CD8-positive, alpha-beta T cell (primary cell): ENCODE measurements at places on chromosomes 1 and 21.

- DNase-seq: no peak
Observed at GRCh38 chr1:3251099-3251806, 182.2 kb downstream of the PRDM16 start.

DNA sequence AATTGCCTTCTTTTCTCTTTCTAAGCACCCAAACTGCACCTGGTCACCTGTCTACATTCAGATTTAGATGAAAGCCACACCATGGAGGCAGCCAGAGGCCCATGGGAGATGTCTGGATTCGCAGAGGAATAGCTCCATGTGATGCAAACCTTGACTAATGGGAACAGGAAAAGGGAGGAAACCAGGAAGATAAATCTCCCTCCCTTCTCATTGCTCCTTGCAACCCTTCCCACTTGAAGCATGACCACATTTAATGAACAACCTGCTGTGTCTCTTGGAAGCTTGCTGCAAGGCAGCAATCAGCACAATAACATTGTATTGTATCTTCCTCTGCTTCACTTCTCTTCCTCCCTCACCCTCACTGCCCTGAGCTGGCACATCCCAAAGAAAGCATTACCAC lies 42.6 kb upstream of the KLF17 start:
- no peak for DNase-seq

DNA sequence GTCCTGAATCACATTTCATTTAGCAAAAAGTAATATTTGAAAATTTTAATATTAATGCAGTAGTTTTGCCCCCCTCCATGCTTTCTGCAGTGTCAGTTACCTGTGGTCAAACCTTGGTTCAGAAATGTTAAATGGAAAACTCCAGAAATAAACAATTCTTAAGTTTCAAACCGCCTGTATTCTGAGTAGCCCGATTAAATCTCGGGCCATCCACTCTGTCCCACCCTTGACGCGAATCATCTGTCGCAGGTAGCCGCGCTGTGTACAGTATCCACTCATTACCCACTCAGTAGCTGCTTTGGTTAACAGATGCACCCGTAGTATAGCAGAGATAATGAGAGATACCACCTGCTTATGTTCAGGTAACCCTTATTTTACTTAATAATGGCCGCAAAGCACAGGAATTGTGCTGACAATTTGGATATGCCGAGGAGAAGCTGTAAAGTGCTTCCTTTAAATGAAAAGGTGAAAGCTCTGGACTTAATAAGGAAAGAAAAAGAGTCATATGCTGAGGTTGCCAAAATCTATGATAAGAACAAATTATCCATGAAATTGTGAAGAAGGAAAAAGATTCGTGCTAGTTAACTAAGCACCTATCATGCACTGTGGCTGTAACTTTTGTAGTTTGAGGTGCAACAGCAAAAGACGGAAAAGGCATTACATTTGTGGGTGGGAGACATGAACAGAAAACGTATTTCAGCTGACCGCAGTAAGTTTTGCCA lies 889 bp upstream of the SCYL3 start:
- DNase-seq: no peak

GRCh38 chr21:39602076-39602689 lies 10.6 kb upstream of the B3GALT5 start:
- no peak for DNase-seq

DNA sequence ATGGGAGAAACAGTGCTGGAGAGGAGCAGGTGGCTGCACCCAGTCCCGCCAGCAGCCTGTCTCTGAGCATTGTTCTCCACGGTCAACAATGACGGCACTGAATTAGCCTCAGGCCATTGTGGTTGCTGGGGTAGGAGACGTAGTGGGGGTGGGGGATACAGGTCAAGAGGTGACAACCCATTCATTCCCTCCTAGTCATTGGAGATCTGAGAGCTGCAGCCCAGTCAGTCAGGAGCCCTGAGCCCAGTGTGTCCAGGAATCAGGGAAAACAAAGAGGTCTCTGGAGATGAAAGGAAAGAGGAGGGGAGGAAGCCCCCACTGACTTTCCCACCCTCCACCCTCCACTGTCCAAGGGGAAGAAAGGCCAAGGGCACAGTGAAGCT lies 15.3 kb downstream of the SMIM12 start:
- DNase-seq: no peak

DNA sequence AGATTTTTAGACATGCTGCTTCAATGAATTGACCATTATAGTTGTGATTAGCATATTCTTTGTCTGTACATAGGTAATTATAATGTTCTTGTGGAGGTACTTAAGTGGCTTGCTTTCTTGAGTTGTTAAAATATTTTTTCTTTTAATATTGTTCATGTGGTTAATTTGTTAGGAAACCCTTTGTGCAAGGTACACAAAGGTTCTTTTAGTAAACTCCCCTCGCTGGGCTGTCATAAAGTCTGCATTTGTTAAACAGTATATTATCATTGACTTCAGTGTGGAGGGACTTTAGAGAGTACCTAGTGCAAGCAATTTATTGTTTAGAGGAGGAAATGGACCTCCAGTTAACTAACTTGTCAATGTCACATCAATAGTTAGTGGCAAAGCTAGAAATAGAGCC lies 52.5 kb downstream of the DISP1 start:
- DNase-seq: no peak

GRCh38 chr1:107079249-107079648 lies 22.8 kb downstream of the PRMT6 start:
- DNase-seq: no peak

DNA sequence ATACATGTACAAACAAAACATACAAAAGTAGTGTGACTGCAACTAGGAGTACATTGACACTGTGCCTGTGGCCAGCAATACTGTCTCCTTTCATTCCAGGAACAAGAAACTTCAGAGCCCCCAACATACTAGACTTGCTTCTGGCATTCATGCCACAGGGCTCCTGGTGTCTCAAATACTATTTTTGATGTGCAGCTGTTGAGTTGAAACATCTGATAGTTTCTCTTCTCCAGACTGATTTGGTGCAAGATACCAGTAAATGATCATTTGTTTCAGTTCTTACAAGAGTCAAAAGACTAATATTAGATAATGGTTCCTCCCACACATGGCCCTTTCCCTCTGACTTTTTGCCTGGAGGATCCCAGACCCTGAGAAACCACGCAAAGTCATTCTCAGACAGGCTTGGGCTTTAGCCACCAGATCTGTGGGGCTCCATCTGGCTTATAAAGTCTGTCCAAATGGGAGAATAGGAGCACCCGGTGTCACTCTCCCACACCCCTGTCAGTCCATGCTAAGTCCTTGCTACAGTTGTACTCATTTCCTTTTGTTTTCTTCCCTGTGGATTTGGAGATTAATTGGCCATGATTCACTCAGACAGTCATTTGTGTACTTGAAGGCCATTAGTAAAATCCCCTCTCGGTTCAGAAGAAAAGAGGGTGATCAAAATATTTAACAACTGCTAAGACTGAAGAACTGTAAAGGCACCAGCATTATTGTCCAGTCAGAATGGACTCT lies 163.5 kb upstream of the RUNX1 start:
- DNase-seq: no peak

DNA sequence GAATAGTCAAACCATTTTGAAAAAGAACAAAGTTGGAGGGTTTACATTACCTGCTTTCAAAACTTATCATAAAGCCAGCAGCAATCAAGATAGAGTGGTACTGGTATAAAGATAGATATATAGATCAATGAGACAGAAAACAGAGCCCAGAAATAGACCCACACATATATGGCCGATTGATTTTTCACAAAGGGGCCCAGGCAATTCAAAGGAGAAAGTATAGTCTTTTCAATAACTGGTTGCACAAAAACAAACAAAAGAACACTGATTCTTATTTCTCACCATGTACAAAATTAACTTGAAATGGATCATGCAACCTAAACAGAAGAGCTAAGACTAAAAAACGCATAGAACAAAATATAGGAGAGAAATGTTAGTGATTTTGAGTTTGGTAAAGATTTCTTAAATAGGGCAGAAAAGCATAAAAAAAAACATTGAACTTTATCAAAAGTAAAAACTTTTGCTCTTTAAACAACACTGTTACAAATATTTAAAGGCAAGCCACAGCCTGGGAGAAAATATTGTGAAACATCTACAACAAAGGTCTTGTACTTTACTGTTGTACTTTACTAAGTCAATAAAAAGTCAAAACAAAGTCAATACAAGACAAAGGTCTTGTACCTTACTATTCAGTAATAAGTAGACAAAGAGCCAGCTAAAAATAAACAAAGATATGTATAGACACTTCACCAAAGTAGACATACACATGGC lies 50.2 kb downstream of the ST3GAL3 start:
- DNase-seq: no peak

GRCh38 chr1:235998812-235999211 lies 66.1 kb downstream of the NID1 start:
- DNase-seq: peak; percentile 56

DNA sequence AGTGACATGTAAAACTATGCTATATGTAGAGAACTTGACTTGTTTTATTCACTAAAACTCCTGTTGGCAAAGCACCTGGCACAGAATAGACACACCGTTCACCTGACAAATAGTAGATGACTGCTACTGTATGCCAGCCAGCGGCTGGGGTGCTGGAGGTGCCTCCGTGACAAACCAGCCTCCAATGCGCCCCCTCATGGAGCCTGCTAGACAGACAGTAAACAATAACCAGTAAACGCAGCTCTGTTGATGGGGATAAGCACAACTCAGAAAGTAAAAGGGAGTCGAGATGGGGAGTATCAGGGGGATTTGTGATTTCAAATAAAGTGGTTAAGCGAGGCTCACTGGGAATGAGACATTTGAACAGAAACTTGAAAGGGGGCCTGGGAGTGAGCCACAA lies 107.2 kb downstream of the PRDM2 start:
- no peak for DNase-seq
